ENCODE measurements at places on chromosomes 1 and 21. TPM values are rescaled to one million over a fixed set of nuclear protein-coding genes. Genes with fewer than 3 reads are reported as not detected.

GRCh38 chr1:89927049-89927448 is 67.9 kb upstream of the ZNF326 start:
- DNase-seq = no peak

- DNase-seq = no peak
Measured at GRCh38 chr1:113783254-113784103, 24.2 kb upstream of the PHTF1 start.

- no peak for DNase-seq
Measured at GRCh38 chr1:17725084-17725719, 29.9 kb upstream of the ACTL8 start.

GRCh38 chr1:14689996-14690615 is 91.6 kb downstream of the KAZN start:
- peak; percentile 39 for DNase-seq

GRCh38 chr1:35452106-35452774 is 105.0 kb downstream of the KIAA0319L start:
- no peak for DNase-seq

DNA sequence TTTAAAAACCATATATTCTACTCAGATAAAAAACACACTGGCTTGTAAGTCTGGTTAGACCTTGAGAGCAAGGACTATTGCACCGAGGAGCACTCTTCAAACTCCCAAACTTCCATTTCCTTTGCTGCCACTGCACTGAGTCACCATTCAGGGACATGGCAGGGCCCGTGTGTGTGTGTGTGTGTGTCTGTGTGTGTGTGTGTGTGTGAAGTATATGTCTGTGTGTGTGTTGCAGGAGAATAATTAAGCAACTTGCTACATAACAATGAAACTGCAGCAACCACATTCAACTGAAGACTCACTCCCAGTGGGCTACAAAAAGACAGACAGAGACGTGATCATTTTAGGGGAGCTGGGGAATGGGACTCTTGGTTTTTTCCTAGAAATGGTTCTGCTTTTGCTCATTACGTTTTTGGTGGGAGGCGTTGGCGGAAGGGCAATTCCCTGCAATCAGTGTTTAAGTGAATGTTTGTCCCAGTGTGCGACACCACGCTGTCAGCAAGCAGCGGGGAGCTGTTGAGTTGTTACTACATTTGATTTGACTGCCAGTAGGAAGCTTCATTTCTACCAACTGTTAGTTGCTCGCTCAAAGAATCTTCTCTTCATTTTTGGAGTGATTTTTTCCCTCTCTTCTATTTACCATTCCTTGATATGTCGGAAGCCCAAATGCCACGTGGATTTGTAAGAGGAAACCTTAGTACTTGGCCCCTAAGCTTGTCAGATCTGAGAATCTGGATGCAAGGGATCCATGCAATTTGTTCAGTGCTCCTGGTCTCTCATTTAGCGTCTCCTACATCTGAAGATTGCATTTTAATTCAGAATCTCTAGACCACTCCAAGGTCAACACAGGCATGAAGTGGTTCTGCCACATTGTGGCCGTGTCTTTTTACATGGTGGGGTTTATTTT is 36.1 kb downstream of the ESRRG start:
- no peak for DNase-seq

DNA sequence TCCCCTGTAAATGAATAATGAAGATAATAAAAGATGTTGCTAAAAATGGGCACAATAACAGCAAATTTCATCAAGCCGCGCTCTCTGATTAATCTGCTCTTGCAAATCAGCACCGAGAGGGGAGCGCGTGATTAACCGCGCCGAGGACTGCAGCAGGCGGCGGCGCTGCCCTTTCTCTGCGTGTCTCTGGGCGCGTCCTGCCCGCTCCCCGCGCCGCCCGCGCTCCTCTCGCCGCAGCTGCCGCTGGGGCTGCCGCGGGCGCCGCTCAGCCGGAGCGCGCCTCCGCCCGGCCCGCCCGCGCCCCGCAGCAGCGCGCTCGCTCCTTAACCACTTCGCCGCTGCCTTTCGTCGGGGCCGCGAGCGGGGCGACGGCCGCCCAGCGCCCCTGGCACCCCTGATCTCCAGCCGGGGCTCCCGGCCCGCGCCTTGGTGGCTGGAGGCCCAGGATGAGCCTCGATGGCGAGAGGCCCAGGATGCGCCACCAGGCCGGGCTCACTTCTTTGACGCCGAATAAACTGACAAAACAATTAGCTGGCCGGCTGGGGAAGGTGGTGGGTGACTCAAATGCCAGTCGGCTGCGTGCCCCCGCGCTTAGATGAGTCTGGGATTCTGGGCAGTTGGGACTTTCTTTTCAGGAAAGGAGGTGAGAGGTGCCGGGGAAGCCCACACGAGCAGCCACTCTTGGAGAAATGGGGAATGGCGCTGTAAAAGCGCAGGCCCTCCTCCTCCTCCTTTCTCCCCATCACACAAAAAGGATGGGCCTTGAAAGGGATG is 221.4 kb upstream of the PKN2 start:
- peak; percentile 83 for DNase-seq

GRCh38 chr1:53678938-53679825 is 59.8 kb downstream of the GLIS1 start:
- no peak for DNase-seq

DNA sequence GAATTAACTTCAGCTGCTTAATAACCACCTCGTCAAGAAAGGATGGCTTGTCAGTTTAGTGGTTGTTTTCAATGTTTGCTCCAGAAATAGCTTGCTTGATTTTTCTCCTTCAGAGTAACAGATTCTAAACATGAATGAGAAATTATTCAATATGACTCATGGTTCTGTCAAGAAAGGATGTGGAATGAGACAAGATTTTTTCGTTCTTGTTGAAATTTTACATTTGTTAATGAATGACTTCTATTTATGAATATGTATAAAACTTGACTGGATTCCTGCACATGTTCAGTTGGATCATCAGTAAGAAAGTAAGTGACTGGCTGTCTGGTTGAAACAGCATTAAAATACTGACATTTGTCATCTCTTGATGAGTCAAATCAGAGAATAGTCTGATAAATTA is 38.3 kb downstream of the IFI44 start:
- no peak for DNase-seq

GRCh38 chr1:62423580-62424242 is 13.1 kb upstream of the USP1 start:
- no peak for DNase-seq

GRCh38 chr1:212007886-212008285 is 27.5 kb downstream of the INTS7 start:
- no peak for DNase-seq

DNA sequence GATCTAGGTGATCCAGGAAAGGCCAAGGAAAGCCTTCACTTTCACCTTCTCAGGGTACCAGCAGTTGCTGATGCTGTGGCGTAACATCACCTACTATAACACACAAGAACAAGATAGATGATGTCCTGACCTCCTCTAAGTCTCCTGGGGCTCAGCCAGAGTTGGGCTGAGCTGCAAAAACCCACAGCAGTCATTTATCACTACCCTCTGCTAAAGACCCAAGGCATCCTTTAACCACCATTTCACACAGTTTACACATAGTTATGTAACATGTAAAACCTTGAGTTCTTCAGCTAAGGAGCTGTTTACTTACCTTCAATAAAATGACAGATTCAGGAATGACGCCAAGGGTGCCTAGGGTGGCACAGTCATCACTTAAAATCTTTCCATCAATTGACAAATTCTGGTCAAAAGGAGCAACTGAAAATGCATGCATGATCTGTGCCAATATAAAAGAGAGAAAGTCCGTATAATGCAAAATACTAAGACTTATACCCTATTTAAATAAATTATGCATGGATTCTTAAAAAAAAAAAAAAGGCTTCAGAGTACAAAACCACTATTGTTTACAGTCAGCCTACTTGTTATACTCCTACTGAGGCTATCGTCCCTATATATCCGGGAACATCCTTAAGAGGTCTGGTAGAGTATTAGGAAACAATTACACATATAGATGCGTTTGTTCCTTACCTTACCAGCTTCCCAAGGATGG is 20.7 kb upstream of the RAP1GAP start:
- no peak for DNase-seq

GRCh38 chr1:223363856-223364684 is at the start of gene SUSD4:
Gene SUSD4 (minus strand): TSS chr1:223364176. CDS start chr1:223363425, 751 bp downstream.
- DNase-seq = peak; percentile 49

GRCh38 chr1:42157667-42158066 is 4.5 kb downstream of the GUCA2B start:
- no peak for DNase-seq

DNA sequence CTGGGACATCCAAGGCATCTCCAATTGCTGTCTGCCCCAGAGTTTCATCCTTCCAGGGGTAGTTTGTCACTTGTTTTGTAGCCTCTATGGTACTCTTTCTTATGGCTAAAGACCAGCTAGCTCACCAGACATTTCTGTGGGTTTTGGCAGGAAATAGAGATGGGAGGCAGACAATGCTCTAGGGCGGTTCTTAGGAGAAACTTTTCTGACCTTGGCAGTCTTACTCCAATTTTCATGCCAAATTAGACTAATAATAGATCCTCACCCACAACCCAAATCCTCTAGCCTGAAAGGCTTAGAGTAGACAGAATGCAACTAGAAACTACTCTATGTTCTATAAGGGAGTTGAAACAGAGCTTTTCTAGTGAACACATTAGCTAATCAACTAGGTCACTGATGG is 69.8 kb downstream of the LRIG2 start:
- no peak for DNase-seq

DNA sequence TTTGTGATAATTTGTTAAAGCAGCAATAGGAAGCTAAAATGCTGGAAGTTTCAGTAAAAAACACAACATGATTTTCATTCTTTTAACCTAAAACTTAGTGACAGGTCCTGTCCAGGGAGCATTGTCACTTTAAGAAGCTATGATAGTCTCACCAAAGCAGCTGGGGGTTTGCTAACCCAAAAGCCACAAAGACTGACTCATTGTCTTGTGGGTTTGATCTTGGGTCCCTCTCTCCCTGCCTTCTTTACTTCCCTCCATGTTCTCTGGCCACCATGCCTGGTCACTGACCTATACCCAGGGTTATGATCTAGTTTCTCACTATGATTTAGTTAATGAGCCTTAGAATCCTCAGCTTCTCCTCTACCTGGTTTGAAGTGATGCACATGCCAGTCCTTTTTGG is 213.5 kb upstream of the PTGFR start:
- DNase-seq = no peak

DNA sequence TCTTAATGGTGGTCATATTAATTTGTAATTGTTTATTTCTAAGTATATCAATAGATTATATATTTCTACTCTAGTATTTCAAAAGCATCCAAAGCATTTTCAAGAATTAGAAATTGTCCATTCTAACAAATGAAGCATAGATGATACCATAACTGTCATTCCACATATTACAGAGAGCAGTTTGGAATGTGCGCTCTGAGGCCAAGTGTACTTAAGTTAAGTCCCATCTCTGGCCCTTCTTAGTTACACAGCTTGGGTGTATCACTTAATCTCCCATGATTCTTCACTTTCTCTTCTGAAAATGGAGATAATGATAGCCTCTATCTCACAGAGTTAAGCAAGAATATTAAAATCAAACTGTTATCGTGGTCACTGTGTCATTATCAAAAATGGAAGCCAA is 281.1 kb downstream of the MRPL39 start:
- no peak for DNase-seq

DNA sequence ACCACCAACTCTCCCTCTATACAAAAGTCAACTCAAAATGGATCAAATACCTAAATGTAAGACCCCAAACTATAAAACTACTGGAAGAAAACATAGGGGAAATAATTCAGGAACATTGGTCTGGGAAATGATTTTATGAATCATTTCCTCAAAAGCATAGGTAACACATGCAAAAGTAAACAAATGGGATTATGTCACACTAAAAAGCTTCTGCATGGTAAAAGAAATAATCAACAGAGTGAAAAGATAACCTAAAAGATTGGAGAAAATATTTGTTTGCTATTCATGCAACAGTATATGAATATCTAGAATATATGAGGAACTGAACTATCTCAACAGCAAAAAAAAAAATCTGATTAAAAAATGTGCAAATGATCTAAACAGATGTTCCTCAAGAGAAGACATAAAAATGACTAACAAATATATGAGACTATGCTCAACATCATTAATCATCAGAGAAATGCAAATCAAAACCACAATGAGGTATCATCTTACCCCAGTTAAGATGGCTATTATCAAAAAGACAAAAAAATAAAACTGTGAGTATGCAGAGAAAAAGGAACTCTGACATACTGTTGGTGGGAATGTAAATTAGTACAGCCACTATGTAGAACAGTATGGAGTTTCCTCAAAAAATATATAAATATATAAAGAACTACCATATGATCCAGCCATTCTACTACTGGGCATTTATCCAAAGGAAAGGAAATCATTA is 47.8 kb downstream of the VCAM1 start:
- no peak for DNase-seq

SIPA1L2 gene
- total RNA-seq = 37.3 TPM

KRTAP11-1 gene
- not detected for total RNA-seq

TFAP2E gene
- total RNA-seq = 8.6 TPM

GJA8 gene
- total RNA-seq = not detected

ADGRL4 gene
- total RNA-seq = 5.7 TPM

LCE1B gene
- total RNA-seq = not detected

KCNA3 gene
- 13.5 TPM for total RNA-seq

OVAAL gene
- not detected for total RNA-seq

LAPTM5 gene
- total RNA-seq = 32.7 TPM
